ENCODE measurements at places on chromosomes 7 and 10.

DNA sequence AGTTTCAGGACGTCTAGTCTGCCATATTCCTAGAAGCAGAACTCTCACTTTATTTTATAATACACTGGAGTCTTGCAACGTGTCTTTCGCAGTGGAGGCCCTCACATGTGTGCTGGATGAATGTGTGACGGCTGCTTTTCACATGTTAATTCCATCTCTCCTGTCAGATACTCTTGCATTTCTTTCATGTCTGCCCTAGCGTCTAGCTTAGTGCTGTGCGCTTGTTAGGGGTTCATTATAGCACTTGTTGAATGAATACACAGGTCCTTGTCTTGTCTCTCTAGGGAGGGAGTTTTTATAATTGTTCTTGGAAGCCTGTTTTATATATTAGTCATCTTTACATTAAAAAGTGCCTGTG is 94.4 kb downstream of the MAP3K8 start:
- no peak for DNase-seq

- no peak for DNase-seq
Measured at GRCh38 chr7:24924375-24924774, 55.6 kb downstream of the OSBPL3 start.

- DNase-seq, result no peak
Measured at GRCh38 chr10:42111661-42112330, 526.6 kb downstream of the ZNF33B start.

GRCh38 chr10:92990615-92991014 is 70.0 kb upstream of the CYP26C1 start:
- no peak for DNase-seq

GRCh38 chr7:149804106-149804505 is 30.7 kb upstream of the ZNF467 start:
- DNase-seq, result no peak

DNA sequence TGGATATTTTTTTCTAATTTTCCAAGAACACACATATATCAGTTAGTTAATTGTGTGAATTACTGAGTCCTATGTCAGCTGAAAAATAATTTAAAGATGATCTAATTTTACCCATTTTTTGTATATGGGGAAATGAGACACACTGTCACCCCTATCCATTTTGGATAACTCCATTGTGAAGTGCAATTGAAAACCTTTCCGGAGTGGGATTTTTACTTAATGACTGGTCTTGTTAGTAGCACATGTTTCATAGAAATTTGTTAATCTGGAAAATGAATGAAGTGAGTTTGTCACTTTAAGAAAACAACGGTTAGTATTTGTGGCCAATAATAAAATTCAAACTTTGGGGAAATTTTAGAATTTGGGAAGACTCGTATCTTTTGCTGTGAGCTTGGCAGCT is 2.0 kb downstream of the GARS1 start:
- DNase-seq, result no peak

- no peak for DNase-seq
Measured at GRCh38 chr7:73909051-73909941, 48.3 kb downstream of the TMEM270 start.

GRCh38 chr10:3829156-3830050 is 44.4 kb upstream of the KLF6 start:
- DNase-seq, result no peak

DNA sequence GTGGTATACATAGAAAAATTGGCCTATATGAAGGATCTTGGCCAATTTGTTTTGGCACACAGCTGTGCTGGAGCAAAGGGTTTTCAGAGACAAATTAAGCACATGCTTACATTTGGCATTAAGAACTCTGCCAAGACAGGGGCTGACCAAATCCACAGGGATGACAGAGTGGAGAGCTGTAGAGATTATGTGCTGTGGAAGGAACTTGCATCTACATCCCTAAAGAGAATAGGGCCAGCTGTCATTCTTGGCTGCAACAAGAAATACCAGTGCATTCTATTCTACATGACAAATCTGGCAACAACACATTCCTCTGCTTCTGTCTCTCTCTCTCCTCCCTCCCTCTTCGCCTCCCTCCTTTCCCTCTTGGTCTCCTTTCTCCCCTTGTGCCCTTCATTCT is 75.6 kb downstream of the POM121L12 start:
- no peak for DNase-seq

DNA sequence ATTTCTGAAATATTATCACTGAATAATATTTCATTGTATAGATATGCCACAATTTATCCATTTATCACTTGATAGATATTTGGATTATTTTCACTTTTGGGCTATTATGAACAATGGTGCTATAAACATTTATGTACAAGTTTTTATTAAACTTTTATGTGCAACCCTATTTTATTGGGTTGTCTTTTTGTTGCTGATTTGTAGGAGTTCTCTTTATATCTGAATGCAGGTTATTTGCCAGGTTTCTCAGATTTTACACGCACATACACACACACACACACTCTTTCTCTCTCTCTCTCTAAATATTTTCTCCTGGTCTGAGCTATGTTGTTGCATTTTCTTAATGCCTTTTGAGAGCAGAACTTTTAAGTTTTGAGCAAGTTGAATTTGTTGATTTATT is 36.2 kb downstream of the ADK start:
- no peak for DNase-seq

GRCh38 chr7:55569269-55569663 is 3.0 kb downstream of the VOPP1 start:
- no peak for DNase-seq

DNA sequence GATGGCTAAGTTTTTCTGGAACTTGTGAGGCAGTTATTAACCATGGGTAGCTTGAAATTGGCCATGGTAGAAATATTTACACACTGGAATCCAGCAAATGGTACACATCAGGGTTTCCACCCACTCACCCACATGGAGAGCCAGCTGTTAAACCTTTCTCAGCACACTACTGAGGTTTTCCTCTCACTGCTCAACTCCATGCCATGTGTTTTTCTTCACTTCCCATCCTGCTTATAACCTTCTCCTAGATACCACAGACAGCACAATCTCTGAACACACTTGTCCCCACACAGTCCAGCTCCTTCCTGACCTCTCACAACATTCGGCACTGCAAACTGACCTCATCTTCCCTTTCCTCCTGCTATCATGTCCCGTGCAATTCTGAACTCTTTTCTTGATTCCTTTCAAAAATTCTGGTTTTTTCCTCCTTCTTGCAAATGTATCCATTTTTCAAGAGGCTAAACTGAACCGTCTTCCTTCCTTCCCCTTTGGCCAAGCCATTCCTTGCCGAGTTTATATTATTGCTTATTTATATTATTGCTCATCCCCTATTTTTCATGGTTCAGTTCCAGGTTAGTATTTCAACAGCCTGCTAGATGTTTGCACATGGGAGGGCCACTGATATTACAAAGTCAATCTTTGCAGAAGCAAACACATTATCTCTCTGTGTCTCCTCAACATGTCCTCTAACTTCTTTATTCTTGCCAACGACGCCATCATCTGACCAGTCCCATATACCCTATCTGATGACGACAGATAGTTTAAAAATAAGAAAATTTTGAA is 606.4 kb downstream of the SORCS1 start:
- no peak for DNase-seq

- DNase-seq, result no peak
Measured at GRCh38 chr7:108026647-108027046, 23.7 kb upstream of the LAMB1 start.

DNA sequence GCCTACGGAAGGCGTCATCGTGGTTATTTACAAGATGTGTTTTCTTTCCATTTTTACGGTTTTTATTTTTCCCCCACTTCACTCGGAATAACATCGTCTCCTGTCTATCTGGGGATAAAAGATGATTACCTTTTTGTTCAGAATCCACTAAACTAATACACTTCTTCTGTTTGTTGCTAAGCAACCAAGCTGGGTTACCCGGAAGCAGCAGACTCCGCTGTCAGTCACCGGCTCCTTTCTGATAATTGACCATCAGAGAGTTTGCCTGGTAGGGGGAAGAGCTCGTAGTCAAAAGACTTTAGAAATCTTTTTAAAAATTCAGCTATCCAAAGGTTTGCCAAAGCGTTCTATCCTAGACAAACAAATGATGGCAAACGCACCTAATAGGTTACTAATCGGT is 75.0 kb upstream of the SFMBT2 start:
- DNase-seq, result no peak

DNA sequence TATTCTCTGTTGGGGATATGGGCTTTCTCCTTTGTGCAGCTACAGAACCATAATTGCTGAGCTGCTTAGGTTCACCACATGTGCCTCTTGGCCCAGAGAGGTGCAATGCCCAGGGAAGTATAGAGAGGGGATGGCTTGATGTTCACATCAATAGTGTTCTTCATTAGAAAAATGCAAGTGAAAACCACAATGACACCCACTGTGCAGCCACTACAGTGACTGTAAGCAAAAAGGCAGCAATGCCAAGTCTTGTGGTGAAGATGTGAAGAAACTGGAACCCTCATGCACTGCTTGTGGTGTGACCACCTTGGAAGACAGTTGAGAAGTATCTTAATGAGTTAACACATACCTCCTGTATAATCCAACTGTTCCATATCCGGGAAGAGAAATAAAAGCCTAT is 318.9 kb upstream of the ZMIZ1 start:
- no peak for DNase-seq

- no peak for DNase-seq
Measured at GRCh38 chr10:44166441-44166840, 218.5 kb downstream of the CXCL12 start.

DNA sequence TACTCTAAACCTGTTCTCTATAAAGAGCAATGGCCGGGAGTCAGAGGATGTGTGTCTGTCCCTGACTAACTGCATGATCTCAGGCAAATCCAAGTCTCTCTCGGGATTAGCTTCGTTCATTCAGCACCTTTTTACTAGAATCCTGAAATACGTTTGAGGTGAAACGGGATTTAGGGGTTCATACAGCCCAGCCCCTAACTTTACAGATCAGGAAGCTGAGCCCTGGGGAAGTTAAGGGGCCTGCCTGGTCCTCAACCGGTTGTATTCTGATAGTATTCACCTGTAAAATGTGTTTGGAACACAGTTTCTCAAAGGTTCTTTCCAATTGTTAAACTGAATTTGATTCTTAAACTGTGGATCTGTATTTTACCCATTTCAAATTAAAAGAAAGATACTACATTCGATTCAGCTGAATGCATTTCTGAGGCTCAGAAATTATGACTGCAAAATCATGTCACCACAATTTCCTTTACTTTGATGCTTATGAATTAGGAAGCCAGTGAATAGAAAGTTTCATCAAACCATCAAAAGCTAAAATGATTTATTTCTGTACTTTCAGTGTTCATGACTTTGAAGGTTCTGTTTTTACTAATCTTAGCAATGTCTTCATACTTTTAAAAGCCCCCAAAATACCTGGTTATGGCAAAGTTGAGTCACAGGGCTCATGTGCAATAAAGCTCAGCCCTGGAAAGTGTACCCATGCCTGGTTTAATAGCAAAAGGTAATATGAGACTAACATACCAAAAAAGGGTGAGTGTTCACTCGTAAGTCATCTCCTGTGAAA is 28.9 kb upstream of the EZH2 start:
- DNase-seq, result no peak

DNA sequence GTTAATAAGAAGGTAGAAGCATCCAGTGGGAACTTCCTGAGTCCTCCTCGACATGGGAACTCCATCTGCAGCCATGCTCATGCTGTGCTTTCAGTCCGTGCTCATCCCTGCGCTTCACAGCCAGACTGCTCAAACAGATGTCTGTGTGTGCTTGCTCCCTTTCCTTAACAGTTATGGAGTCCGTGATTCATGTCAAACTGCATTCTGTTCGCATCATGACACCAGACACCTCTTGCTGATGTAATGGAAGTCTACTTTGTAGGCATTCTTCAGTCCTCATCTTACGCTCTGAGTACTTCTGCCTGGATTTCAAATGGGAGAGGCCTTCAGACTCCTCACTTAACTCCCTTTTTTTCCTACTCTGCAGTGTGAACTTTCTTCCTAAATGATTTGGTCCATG is 304.9 kb downstream of the SUGCT start:
- no peak for DNase-seq

- DNase-seq, result no peak
Measured at GRCh38 chr7:32250003-32250402, 179.8 kb upstream of the PDE1C start.

All from stimulated activated CD8-positive, alpha-beta memory T cell treated with anti-CD3 and anti-CD28 coated beads, Interleukin-7, amount 100 ng/mL, for 1 hour (primary cell).